Germinal center (tissue), 1 donor: ENCODE measurements at places on chromosomes 6 and 20.

DNA sequence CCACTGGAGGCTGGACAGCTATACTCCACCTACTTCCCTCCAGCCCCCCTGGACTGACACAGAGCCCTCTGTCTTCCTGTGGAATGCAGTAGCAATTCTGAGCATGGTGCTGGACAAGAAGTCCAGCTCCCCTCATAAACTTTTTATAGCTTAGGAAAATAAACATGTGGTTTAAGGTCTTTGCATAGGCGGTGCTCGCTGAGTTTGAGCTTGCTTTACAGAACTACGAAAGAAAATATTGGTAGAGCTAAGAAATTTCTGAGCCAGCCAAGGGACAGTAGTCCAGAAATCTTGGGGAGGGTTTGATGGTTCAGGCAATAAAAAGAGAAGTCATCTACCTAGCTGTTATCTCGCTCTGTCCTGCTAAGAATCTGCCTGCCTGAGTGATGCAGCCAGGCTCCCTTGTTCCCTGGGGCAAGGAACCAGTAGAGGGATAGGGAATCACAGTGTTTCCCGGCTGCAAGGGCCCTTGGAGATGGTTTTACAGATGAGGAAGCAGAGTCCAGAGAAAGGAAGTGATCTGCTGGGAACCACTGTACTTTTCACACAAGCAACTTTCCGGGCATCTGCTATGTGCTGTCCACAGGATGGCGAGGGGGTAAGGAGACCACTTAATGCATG, 343.4 kb downstream of the CDC5L start:
- no peak for DNase-seq

GRCh38 chr6:35968821-35969220, 47.9 kb upstream of the SRPK1 start:
- no peak for DNase-seq

GRCh38 chr6:170186006-170186935, 104.6 kb downstream of the DLL1 start:
- no peak for DNase-seq

DNA sequence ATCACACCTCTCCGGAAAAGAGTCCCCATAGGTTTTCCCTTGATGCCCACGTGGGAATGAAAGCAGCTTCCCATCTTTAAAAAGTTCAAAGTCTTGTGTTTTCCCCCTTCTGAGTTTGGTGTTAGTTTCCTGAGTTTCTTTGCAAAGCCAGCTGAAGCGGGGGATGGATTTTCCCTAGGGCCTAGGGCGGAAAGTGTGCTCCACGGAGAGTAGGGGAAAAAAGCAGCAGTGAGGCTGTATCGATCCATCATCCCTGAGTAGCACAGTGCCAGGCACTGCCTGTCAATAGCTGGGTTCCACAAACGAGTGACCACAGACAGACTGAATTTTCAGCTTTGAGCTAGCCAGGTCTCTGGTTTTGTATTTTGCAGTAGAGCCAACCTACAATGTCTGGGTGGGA, 1.3 kb downstream of the DAAM2 start:
- DNase-seq, result no peak

- DNase-seq, result no peak
These were observed 29.6 kb upstream of the MRGBP start for GRCh38 chr20:62766716-62767115.

GRCh38 chr6:71114986-71115385, 158.1 kb upstream of the B3GAT2 start:
- DNase-seq, result no peak

DNA sequence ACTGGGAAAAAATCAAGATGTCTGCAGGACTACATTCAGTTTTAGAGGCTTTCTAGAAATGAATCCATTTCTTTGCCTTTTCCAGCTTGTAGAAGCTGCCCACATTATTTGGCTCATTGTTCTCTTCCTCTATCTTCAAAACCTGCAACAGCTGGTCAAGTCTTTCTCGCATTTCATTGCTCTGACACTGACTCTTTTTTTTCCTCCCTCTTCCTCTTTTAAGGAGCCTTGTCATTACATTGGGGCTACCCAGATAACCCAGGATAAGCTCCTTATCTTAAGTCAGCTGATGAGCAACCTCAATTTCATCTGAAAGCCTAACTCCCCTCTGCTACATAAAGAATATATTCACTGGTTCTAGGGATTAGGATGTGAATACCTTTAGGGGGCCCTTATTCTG, 53.2 kb upstream of the CEP162 start:
- DNase-seq, result no peak

- no peak for DNase-seq
These were observed 30.2 kb upstream of the NHSL1 start for GRCh38 chr6:138529478-138529877.

DNA sequence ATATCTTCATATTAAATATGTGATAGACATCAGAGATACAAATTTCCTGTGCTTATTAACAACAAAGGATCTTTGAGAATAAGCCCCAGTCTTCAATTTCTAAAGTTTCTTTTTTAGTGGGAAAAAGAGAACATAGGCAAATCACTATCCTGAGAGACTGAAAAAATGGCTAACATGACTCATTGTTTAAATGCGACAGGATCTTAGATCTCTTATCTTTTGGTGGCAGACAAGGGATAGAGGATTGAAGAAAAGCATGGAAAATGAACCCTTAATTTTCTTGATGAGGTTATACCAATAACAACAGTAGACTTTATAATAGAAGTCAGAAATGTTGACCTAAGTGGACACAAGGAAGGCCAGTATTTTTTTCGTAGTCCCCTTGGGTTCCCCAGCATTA, 178.6 kb upstream of the MAP3K7 start:
- DNase-seq, result no peak

GRCh38 chr6:134585517-134585873, 267.6 kb upstream of the SGK1 start:
- no peak for DNase-seq

DNA sequence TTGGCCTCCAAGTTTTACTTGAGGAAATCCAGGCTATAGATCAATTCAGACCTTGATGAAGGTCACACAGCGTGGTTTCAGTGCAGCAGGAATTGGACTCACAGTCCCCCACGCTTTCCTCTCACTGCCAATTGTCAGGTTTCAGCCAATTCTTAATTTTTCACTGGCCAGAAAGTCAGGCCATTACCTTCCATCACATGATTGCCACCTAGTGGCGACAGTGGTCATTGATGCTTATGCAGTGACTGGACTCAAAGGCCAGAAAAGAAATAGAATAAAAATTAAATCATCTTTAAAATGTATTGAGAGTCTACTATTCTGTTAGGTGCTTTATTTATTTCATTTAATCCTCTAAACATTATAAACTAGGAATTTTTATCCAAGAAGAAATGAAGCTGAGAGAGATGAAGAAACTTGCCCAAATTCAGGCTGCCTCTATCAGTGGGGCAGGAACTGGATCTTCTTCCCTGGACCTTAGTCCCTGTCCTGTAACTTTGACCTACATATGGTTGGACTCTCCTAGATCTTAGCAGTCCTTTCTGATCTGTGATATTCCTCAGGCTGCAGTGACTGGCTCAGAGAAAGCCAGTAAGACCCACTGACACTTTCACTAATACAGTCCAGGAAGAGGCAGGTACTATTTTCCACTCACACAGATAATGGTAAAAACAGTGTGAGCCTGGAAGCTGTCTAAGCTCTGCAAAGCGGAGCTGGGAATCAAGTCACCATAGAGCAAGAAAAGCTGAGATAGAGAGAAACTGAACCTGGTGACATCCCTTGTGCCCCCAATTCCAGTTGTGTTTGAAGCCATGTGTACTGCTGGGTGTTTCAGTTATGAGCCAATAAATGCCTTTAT, 133.3 kb downstream of the ELOVL4 start:
- peak; percentile 31 for DNase-seq

- DNase-seq, result no peak
These were observed 85.5 kb downstream of the BMP7 start for GRCh38 chr20:57180954-57181353.

DNA sequence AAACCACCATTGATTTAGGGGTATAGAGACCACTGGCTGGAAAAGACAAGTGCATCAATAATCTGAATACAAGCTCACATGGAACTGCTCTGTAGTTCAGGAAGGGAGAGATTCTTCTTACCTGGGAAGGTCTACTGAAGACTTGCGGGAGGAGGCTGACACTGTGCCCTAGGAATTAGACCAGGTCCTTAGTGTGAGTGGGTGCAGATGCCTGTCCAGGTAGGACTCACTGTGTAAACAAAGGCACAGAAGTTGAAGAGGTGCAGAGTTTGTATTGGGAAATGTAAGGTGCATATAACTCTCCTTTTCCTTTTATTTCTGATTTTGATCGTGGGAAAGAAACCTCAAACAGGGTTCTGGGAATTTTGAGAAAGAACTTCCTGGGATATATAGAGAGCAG, 66.8 kb downstream of the DAAM2 start:
- no peak for DNase-seq

GRCh38 chr6:31877125-31877650, 1.6 kb downstream of the SLC44A4 start:
- DNase-seq, result no peak

DNA sequence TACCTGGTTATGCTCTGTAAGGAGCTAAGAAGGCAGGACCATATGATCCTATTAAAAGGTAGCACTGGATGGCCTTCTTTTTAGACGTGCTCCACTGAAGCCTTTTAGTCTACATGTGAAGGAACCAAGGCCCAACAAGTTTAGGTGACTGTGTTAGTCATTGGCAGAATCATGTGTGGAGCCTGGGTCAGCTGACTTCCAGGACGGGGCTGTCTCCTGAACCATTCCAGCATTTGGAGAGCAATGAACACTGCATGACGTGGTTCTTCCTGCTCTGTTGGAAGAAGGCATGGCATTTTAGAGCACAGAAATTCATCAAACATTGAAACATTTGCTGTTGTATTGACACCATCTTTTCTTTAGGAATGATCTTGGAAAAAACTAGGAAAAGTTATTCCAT, 87.8 kb upstream of the TIAM2 start:
- no peak for DNase-seq

DNA sequence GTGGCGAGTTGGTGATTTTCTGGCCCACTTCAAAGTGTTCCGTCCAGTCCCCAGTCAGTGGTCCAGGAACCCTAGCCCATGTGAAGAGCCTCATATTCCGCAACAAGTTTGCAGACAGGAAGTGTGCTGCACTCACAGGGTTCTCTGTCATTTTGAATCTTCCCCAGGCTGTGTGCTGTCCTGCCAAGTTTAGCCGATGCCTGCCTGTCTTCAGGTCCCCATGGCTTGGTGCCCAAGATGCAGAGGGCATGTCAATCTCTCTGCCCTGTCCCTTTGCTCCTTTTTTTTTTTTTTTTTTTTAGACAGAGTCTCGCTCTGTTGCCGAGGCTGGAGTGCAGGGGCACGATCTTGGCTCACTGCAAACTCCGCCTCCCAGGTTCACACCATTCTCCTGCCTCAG, 69.9 kb upstream of the ATXN1 start:
- no peak for DNase-seq

DNA sequence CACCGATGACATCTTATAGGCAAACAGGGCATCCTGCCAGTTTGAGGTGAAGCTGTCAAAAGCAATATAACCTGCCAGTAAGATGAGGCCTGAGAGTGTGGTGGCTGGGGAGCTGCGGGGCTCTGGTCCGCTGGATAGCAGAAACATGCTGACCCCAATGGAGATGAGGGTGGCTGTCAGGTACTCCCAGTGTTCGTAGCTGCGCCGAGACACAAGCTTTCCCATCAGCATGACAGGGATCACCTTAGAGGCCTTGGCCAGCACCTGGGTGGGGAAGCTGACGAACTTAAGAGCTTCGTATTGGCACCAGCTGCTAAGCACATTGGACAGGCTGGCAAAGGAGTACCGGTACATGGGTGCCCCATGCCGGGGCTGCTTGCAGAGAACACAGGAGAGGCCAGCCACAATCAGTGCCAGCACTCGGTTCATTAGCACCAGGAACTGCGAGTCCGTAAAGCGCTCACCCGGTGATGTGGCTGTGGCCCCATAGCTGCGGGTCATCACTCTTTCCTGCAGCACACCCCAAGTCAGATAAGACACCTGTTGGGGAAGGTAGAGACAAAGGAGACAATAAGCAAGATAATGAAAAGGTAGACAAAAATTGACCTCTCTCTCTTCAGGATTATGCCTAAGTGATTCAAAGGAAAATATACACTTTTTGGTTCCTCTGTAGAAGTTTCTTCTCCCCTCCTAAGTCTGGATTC, 2.1 kb downstream of the SLC35B2 start:
- DNase-seq, result no peak

- no peak for DNase-seq
These were observed 45.9 kb downstream of the TRIM38 start for GRCh38 chr6:26008470-26008869.

- no peak for DNase-seq
These were observed 93.4 kb downstream of the SLC22A23 start for GRCh38 chr6:3363296-3364025.

DNA sequence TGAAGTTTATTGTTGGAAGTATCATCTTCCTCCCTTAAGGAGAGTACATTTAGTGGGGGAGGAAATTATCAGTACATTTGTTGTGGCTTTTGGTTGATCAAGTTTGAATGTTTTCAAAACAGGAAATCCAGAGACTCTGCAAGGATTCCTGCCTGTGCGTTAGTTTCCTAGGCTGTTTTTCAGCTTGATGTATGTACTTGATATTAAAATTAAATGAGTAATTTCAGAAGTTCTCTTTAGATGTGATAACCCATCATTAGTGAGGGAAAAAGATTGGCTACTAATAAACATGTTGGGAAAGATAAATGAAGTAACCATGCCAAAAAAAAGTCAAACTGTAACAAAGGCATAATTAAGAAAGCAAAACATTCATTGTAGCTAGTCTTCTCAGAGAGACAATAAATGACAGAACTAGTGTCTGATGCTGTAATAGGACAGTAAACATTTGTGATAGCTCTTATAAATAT, 88.0 kb upstream of the TULP1 start:
- DNase-seq, result no peak

- no peak for DNase-seq
These were observed 112.2 kb downstream of the MTFR2 start for GRCh38 chr6:136137739-136138402.

- DNase-seq, result peak; percentile 10
These were observed 150.5 kb upstream of the PRSS16 start for GRCh38 chr6:27096834-27097511.

GRCh38 chr20:18587665-18588573, at the start of gene DTD1:
Gene DTD1 (plus strand): TSS chr20:18588054. CDS start chr20:18588073, 19 bp downstream.
- DNase-seq, result peak; percentile 86

GRCh38 chr20:20894753-20895152, 182.3 kb upstream of the RALGAPA2 start:
- no peak for DNase-seq

DNA sequence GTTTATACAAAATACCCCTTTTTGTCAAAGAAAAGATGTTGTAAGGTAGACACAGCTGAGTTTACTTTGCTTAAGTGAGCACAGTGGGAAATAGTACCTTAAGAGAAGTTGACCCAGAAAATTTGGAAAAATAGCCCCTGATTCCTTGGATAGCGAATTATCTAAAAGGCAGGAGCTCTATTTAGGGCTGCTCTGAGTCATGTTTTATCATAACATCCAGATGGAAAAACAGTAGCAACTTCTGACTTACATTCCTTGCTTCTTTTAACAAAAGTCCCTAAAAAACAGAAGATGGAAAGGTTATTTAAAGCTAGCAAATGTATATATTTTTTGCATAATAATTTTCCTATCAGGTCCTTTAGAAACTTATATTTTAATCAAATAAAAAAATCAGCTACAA, 59.0 kb downstream of the THEMIS start:
- DNase-seq, result no peak

DNA sequence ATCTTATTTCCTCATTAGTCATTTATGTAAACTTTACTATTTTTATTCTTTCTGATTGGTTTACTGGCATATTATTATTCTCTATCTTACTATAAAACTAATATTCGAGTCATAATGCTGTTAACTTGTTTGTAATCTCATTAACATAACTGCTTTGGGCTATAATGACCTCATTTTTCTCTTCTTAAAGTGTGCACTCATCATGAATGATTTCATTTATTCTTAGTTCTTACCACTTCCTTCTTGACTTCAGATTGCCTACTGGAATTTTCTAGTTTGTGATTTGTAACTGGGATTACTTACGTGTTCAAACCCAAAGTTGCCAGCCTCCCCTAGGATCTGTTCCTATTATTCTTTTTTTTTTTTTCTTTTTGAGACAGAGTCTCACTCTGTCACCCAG, 91.8 kb upstream of the TNFAIP3 start:
- no peak for DNase-seq
